Activated naive CD8-positive, alpha-beta T cell treated with anti-CD3 and anti-CD28 coated beads, Interleukin-2, amount 10 ng/mL, durations not matched to agents 7 days and 5 days (primary cell): ENCODE measurements at places on chromosomes 13 and 19.
A peak's percentile ranks its signal among the peaks of the same experiment; 100 is the strongest.

- H3K27me3 ChIP-seq, result peaks cover 5% of the 10 kb centered on the region
- H3K36me3 ChIP-seq, result no peaks in the 10 kb centered on the region
- no peak overlapping the region for H3K4me3 ChIP-seq
- no peaks in the 10 kb centered on the region for H3K4me1 ChIP-seq
These were observed 91.3 kb downstream of the EDNRB start for GRCh38 chr13:77827332-77827731.

DNA sequence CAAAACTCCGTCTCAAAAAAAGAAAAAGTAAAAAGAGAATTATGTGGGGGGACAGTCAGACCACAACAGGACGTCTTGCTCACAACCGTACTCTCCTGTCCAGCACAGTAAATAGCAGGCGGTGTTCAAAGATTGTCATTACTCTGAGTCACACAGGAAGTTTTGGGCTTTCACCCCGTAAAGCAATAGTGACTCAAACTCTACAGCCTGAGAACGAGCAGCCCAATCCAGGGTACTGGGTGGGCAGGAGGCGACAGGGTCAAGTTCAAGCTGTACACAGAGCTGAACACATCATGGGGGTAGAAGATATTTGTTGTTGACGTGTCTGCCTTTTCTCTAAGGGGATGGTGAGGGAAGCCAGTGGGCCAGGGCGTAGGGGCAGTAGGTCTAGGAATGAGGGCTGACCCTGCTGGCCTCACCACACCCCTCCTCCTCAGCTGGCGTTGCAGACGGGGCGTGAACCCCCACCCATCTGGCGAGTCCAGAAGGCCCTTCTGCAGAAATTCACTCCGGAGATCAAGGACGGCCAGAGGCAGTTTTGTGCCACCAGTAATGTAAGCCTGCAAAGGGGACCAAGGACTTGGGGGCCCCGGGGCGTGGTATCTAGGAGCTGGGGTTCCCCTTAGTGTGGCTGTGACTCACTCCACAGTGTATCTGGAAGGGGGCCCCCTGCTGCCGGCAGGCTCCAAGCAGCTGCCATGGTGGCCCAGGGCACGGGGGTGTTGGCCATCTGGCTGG, 23.3 kb downstream of the PRR12 start:
- H3K27ac ChIP-seq, result no peak overlapping the region
- H3K4me1 ChIP-seq, result peaks cover 9% of the 10 kb centered on the region
- no peak overlapping the region for H3K4me3 ChIP-seq
- DNase-seq, result no peak
- H3K36me3 ChIP-seq, result peaks cover 33% of the 10 kb centered on the region

DNA sequence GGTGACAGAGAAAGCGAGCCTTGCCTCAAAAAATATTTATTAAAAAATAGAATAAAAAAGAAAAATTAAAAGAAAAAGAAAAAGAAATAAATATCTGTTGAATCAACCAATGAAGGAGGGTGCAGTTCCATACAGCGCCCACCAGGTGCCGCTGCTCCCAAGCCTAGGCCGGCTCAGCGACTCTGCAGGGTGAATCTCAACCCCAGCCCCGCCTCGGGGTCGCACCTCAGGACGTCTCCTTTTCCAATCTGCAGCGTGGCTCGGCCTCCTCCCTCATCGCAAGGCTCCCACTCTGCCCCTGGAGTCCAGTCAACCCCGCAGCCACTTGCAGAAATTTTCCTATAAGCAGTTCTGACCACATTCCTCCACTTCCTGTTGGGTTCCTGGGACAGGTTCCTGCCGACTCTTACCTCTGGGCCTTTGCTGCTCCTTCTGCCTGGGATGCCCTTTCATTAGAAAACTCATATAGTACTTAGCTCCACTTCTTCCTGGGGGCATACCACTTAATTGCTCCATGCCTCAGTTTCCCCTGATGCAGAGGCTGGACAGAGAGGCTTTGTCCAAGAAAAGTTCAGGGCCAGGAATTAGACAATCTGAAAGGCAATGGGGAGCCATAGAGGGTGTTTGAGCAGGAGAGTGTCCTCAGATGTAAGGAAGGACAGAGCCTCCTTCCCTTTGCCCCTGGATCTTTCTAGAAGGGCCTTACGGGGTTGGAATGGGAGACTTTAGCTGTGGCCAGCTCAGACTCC, 24.3 kb downstream of the NFILZ start:
- peak overlapping the region; percentile 68 for H3K4me3 ChIP-seq
- H3K36me3 ChIP-seq, result no peaks in the 10 kb centered on the region
- H3K27ac ChIP-seq, result peak overlapping the region; percentile 32
- H3K27me3 ChIP-seq, result peaks cover 8% of the 10 kb centered on the region
- H3K4me1 ChIP-seq, result peaks cover 12% of the 10 kb centered on the region
- DNase-seq, result peak; percentile 84

DNA sequence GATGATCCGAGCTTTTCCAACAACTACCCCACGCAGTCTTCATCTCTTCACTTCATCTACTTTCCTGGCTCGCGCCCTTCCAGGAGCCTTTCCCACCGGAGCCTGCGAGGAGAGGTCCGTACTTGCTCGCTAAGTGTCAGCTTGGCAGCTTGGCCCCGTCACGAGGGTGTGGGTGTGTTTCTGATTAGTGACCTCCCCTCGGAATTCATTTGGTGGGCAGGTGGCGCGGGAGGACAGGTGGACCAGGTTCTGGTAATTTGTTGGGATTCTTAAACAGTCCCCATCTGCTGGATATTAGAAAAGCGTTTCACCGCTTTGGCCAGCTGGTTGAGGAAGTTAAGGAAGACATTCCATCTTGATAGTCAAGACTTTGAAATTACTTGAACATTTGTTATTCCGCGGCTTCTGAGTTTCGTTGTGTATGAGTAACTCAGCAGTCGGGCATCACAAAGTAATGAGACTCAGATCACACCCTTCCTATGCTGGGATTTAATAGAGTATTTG, 515 bp downstream of the UFM1 start:
- H3K27ac ChIP-seq, result peak overlapping the region; percentile 93
- H3K4me3 ChIP-seq, result peak overlapping the region; percentile 97
- H3K36me3 ChIP-seq, result peaks cover 10% of the 10 kb centered on the region
- DNase-seq, result peak; percentile 62
- no peaks in the 10 kb centered on the region for H3K27me3 ChIP-seq

- peaks cover 6% of the 10 kb centered on the region for H3K36me3 ChIP-seq
- peaks cover 21% of the 10 kb centered on the region for H3K4me1 ChIP-seq
- no peak overlapping the region for H3K27ac ChIP-seq
- DNase-seq, result no peak
- peak overlapping the region; percentile 36 for H3K4me3 ChIP-seq
- no peaks in the 10 kb centered on the region for H3K27me3 ChIP-seq
These were observed 96.4 kb downstream of the KLF12 start for GRCh38 chr13:74037762-74038161.

- no peak for DNase-seq
- no peak overlapping the region for H3K4me3 ChIP-seq
- peaks cover 11% of the 10 kb centered on the region for H3K4me1 ChIP-seq
- peaks cover 9% of the 10 kb centered on the region for H3K27me3 ChIP-seq
- peaks cover 2% of the 10 kb centered on the region for H3K36me3 ChIP-seq
- no peak overlapping the region for H3K27ac ChIP-seq
These were observed 3.6 kb upstream of the MIER2 start for GRCh38 chr19:347946-348861.

DNA sequence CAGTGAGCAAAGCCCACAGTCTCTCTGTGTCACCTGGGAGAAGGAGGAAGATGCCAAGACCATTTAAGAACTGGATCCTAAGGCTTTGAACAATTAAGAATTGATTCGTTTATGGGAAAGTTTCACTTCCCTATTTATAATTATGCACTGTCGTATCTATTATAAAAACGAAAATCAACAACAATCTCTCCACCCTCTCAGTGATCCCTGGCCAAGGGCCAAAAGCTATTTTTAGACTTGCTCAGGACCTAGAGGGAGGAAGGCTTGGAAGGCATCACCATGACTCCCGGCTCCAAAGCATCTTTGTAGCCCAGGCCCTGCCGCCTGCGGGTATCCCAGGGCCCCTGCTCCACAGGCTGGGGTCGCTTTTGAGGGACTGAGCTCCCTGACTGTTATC, 1.3 kb downstream of the RHPN2 start:
- H3K27ac ChIP-seq, result no peak overlapping the region
- no peak overlapping the region for H3K4me3 ChIP-seq
- peaks cover 30% of the 10 kb centered on the region for H3K27me3 ChIP-seq
- H3K4me1 ChIP-seq, result no peaks in the 10 kb centered on the region
- H3K36me3 ChIP-seq, result no peaks in the 10 kb centered on the region

GRCh38 chr13:31768351-31768750, 29.0 kb downstream of the RXFP2 start:
- no peak overlapping the region for H3K27ac ChIP-seq
- H3K4me3 ChIP-seq, result no peak overlapping the region
- H3K4me1 ChIP-seq, result peaks cover under 1% of the 10 kb centered on the region

- no peak for DNase-seq
- no peak overlapping the region for H3K4me3 ChIP-seq
- no peak overlapping the region for H3K27ac ChIP-seq
These were observed 5.6 kb downstream of the FFAR3 start for GRCh38 chr19:35363711-35364425.

DNA sequence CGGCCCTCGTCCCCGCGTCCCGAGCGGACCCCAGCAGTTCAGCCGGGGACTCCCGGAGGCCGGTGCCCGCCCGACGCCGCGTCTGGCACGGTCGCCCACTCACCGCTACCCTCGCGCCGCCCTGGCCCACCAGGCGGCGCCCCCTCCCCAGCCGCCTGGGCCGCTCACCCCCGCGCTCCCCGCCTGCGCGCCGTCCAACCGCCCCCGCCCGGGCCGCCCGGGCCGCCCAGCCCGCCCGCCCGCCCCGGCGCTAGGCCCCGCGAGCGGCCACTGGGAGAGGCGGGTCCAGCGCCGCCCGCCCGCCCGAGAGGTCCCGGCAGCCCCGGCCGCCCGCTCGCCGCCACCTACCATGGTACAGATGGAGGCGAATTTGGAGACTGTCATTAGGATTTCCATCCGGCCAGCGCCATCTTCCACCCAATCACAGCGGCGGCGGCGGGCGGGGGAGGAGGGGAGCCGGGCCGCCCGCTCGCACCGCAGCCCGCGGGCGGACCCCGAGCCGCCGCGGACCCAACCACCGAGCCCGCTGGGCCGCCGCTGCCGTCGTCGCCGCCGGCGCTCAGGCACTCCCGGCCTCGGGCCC, at the start of gene USP12:
USP12 (minus strand) TSS at position 568 of the 583 bp plus-strand sequence; CDS start at position 396, 172 bp downstream.
- peaks cover 34% of the 10 kb centered on the region for H3K4me1 ChIP-seq
- H3K4me3 ChIP-seq, result peak within 1 kb of the TSS; percentile 95
- H3K27me3 ChIP-seq, result no peaks in the 10 kb centered on the region
- no peak for DNase-seq
- H3K36me3 ChIP-seq, result no peaks in the 10 kb centered on the region
- H3K27ac ChIP-seq, result peak within 1 kb of the TSS; percentile 98

GRCh38 chr13:79458436-79458835, 22.5 kb upstream of the NDFIP2 start:
- no peak overlapping the region for H3K27ac ChIP-seq
- no peak overlapping the region for H3K4me3 ChIP-seq
- peaks cover 4% of the 10 kb centered on the region for H3K4me1 ChIP-seq
- peaks cover 4% of the 10 kb centered on the region for H3K36me3 ChIP-seq
- H3K27me3 ChIP-seq, result no peaks in the 10 kb centered on the region
- DNase-seq, result no peak

DNA sequence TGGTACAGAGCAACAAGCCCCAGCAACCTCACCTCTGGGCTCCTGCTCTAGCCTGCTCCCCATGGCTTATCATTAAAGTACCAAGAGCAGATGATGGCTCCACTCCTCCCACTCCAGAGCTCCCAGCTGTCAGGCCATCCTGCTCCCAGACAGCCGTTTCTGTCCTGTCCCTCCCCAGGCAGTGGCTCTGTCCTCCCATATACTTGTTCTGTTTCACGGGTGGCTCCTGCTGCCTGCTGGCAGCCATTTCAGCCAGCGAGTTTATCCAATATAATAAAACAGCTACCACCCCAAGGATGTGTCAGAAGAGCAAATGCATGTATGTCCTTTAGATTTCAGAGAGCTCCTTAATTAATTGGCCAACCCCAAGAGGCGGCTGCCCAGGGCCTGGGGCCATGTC, 79.4 kb upstream of the VSTM2B start:
- no peak for DNase-seq
- no peak overlapping the region for H3K4me3 ChIP-seq
- no peak overlapping the region for H3K27ac ChIP-seq
- no peaks in the 10 kb centered on the region for H3K36me3 ChIP-seq
- no peaks in the 10 kb centered on the region for H3K27me3 ChIP-seq
